Stimulated activated CD4-positive, alpha-beta T cell treated with anti-CD3 and anti-CD28 coated beads, Interleukin-4, amount 100 ng/mL, for 48 hours (primary cell): ENCODE measurements at places on chromosomes 5 and 9.

GRCh38 chr9:100134731-100135130 is 35.7 kb downstream of the INVS start:
- no peak for DNase-seq

DNA sequence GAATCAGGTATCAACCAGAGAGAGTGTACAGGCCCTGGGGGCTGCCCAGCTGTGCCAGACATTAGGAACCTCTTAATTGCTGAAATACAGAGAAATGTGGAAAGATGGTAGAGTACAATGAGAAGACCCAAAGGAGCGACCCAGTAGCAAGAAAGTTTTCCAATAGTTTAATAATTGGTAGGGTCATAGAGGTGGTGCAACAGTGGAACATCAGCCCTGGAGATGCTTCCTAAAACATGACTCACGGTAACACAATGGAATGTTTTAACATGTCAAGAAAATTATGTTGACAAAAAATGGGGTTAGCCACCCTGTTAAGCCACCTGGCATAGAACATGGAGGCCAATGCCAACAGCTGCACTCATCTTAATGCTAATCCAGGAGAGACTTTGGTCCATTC is 284.1 kb downstream of the ELAVL2 start:
- DNase-seq: no peak

DNA sequence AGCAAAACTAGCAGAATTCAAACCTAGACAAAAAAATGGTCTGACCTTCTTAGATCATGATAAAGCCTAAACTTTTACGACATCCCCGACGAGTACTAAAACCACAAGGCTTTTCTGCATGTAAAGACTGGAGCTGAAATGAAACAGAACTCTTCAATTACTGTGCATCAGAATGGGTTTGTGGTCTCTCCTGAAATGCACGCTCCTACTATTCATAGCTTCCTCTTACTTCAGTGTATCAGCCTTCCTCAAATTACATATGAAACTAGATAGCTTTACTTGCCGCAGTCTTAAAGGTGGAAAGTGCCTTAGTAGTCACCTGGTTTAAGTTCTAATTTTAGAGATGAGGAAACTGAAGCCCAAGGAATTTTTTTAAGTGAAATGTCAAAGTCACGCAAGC is 24.6 kb upstream of the MED10 start:
- DNase-seq: no peak

DNA sequence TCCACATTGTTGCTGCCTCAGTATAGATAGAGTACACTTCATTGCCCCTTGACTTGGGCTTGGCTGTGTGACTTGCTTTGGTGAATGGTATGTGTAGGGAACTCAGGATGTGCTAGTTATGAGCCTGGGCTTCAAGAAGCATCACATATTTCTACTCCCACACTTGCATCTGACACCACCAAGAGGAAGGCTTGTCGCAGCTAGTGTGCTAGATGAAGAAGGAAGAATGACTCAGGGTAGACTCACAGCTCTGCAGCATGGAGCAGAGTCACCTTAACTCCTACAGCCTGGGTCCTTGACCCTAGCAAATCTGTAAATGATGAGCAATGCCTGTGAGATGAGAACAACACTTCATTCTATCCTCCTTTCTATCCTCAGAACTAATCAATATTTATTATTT is 261.8 kb downstream of the ASTN2 start:
- DNase-seq: no peak

GRCh38 chr5:120655828-120656435 is 191.8 kb downstream of the PRR16 start:
- DNase-seq: no peak

DNA sequence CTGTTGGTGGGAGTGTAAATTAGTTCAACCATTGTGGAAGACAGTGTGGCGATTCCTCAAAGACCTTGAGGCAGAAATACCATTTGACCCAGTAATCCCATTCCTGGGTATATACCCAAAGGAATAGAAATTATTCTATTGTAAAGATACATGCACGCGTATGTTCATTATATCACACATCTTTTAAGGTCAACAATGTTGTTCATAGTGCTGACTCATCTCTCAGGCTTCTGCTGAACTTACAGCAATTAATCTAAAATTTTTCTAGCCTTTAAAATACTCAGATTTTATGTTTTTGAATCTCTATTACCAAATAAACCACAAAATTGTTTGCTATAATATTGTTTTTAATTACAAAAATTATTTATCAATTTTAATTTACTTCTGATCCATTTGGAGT is 38.8 kb upstream of the ZNF618 start:
- no peak for DNase-seq

DNA sequence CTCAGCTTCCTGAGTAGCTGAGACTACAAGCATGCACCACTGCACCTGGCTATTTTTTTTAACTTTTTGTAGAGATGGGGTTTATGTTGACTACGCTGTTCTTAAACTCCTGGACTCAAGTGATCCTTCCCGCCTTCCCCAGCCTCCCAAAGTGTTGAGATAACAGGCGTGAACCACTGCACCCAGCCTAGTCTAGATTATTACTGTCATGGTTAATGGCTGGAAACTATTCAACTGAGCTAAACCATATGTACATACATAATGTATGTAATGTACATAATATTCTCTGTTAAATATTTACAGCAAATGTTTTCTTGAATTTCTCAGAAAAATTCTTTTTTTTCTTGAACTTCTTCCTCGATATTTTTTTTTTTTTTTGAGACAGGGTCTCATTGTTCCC is 21.3 kb downstream of the PPP2CA start:
- DNase-seq: no peak

- DNase-seq: no peak
Observed at GRCh38 chr9:106451223-106451622, 411.7 kb upstream of the ZNF462 start.

DNA sequence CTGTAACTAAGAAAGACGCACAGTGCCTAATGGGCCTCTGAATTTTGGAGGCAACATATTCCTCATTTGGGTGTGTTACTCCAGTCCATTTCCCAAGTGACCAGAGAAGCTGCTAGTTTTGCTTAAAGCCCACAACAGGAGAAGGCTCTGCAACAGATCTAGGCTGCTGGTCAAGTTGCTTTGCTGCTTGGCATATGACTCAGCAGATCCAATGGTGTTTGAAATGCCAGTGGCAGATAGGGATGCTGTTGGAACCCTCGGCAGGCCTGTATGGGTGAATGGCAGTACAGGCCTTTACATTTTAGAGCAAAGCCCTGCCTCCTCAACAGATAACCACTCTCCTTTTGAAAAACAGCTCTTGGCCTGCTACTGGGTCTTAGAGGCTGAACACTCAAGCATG is 36.2 kb upstream of the ROR2 start:
- DNase-seq: no peak

DNA sequence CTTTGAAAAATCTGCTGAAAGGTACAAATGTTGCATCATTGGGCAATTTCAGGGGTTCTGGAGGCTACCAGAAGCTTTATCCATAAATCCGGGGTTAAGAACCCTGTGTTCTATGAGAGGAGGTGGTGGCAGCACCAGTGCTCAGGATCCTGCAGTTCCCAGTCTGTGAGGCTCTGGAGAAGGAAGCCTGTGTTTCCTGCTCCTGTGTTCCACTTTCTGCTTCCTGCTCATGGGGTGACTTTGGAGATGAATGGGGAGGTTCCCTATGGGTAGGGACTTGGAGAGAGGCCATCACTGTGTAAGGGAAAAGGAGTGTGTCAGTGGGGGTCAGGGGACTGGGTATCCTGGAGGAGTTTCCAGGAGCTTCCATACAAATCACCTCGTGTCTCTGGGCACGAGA is 2.3 kb downstream of the CDX1 start:
- DNase-seq: no peak

DNA sequence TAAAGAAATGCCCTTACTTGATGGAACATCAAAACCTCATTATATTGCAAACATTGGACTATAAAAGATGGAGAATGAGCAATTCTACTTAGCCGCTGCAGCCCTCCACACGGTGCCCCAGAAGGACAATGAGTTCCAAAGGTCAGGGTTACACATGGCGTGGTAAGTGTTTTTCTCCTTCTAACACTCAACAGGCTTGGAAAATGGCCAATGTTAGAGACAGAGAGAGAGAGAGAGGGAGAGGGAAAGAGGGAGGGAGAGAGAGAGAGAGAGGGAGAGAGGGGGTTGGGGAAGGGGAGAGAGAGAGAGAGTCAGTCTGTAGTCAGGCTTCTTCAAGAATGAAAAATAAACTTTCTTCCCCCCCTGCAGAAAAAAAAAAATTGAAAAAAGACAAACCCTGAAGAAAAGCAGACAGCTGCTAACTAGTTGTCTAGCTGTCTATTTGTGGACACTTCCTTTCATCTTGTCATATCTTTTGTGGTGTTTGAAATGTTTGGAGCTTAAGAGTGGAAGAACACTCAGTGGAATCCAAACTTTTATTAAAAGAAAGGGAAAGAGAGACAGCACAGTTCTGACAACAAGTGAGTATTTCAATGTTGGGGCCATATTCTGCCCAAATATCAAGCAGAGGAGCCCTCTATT is 324.8 kb downstream of the TMEM38B start:
- DNase-seq: no peak

- no peak for DNase-seq
Observed at GRCh38 chr9:18390393-18390792, 83.6 kb upstream of the ADAMTSL1 start.
